ENCODE measurements at places on chromosomes 4 and X.

GRCh38 chr4:39635023-39635422 lies 3.6 kb downstream of the SMIM14 start:
- DNase-seq: no peak

GRCh38 chr4:31045724-31046318 lies 325.7 kb downstream of the PCDH7 start:
- peak; percentile 21 for DNase-seq

DNA sequence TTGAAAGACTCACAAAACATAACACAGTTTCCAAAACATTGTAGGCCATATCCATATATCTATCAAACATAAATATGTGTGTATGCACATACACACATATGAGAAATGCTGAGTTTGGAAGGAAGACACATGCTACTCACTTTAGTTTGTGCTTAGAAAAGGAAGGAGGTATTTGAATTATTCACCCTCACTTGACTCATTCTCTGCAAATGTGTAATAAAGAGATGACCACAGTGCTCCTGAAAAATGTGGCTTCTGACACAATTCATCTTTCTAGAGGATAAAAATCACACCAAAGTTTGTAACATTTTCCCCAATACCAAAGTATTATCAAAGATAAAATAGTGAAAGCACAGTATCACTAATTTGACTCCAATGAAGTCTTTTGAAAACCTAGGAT lies 950.1 kb downstream of the FAT4 start:
- no peak for DNase-seq

DNA sequence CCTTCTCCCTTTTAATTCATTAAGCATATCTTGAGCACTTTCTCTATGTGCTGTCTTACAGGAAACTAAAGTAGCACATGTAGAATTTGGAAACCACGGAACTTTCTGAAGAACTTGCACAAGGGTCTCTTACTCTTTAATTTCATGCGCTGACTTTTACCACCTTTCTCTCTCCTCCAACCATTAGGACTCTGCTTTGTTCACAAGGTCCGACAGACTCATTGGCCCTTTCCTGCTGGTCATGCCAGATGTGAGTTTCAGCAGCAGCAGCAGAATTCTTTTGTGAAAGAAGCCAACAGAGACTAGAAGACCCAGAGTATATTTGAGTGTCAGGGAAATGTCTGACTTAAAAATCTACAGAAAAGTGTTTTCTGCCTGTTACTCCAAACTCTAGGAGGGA lies 207.1 kb downstream of the GUCY2F start:
- no peak for DNase-seq

DNA sequence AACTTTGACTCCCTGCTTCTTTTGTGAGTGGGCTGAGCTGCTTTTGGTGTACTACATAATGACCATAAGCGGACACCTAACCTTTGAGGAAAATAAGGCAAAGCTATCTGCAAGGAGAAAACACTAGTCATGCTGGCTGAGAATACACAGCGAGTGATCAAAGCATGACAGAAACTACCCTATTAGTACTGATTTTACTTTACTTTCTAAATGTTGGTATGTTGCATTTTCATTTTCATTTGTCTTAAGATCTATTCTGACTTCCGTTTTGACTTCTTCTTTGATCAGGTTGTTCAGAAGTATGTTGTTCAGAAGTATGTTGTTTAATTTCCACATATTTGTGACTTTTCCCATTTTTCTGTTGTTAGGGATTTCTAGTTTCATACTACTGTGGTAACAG lies 361.1 kb downstream of the TRAM1L1 start:
- DNase-seq: no peak

GRCh38 chr4:1872870-1873269 lies 1.7 kb downstream of the NSD2 start:
- DNase-seq: no peak

DNA sequence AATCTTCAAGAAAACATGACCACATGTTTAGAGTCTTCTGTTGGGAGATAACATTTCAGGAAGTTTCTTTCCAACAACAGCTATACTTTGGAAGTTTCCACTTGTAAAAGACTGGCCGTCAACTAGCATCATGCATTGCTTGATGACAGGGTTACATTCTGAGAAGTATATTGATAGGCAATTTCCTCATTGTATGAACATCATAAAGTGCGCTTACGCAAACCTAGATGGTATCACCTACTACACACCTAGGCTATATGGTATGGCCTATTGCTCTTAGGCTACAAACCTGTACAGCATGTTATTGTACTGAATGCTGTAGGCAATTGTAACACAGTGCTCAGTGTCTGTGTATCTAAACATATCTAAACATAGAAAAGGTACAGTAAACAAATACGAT lies 25.4 kb upstream of the CD40LG start:
- no peak for DNase-seq

DNA sequence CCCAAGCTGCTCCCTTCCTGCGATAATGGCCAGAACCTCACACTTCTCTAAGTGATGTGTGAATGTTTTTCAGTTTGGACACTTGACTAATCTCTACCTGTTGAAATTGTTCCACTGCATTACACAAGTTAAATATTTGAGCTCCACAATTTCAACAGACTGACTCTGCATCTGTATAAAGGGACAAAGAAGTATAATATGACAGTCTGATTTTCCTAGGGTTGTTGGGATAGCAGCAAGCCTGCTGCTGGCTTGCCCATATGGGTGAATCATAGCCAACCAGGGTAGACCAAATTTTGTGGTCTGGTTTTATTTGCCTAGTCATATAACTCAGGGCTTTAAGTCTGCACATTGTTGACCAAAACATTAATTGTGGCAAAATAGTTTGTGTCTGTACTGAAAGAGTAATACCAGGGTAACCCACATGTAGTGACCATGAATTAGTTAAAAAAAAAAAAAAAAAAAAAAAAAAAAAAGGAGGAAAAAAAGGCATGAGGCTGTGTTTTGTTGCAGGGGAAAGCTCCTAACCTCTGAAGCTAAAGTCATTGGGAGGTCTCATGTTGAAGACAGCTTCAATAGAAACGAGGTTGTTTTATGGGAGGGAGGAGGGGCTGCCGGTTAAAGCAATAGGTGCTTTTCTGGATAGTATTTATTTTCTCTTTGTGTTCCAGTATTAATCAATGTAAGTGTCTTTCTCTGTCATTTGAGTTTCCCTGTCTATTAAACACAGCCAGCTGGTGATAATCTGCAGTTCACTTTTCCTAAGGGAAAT lies 534.2 kb downstream of the RAB28 start:
- no peak for DNase-seq

- DNase-seq: no peak
Observed at GRCh38 chr4:3638080-3638795, 106.0 kb upstream of the LRPAP1 start.

DNA sequence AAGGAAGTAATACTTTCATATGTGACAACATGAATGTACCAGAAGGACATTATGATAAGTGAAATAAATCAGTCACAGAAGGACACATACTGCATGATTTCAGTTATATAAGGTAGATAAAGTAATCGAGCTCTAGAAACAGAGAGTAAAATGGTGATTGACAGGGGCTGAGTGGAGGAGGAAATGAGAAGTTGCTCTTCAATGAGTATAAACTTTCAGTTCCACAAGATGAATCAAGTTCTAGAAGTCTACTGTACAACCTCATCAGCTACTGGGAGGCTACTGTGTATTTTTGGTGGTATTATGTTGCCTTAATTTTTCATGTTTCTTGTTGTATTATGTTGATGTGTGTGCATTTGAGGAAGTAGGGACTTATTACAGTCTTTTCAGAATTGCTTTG lies 270.9 kb upstream of the GRIA3 start:
- no peak for DNase-seq

DNA sequence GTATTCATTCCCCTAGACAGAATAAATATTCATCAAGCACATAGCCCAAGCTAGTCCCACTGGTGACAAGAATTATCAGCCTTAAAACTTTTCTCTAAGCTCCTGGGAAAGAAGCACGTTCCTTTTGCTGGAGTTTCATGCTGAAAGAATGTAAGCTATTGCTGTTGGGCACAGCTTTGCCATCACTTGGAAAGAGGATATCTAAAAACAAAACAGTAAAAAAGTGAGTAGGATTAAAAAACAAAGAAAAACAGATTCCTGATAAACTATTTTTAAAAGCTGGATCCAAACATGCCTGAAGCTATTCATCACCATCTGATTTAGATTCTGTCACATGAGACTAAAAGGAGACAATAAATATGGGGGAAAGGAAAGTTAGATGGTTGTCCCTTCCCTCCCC lies 176.8 kb downstream of the SCFD2 start:
- no peak for DNase-seq

GRCh38 chrX:12953420-12953819 lies 21.5 kb upstream of the TMSB4X start:
- no peak for DNase-seq

DNA sequence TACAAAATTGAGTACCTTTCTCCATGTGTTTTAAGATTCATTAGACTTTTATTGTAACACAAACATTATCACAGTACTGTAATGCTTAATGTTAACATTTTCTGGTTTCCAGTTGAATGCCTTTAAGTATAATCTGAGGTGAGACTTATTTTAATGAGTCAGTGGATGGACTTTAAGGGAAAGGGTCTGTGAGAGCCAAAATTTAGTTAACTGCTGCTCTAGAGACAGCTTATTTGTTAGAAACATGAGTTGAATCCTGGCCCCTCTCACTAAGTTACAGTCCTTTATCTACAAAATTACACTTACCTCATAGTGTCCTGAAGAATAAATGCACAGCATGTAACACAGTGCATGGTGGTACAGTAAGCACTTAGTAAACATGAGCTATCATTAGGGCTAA lies 66.0 kb downstream of the PGRMC2 start:
- no peak for DNase-seq

GRCh38 chrX:116284400-116284799 lies 113.9 kb downstream of the AGTR2 start:
- no peak for DNase-seq

DNA sequence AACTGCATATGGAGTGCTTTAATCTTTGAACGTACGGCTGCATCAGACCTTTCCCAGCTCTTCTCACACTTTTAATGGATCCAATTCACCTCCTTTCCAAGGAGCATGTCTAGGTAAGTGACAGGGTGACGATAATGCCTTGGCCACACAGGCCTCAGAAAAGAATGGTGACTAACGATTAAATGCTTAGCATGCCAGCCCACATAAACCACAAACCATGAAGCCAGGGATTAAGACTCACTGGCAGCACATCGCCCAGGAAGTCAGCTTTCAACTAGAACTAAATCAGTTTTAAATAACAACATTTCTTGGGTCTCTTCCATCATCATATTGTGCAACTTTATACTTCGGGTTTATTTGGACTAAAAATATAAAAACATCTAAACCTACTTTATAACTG lies 28.7 kb downstream of the INPP4B start:
- DNase-seq: peak; percentile 87

- DNase-seq: no peak
Observed at GRCh38 chrX:97027384-97027922, 143.7 kb downstream of the RPA4 start.

DNA sequence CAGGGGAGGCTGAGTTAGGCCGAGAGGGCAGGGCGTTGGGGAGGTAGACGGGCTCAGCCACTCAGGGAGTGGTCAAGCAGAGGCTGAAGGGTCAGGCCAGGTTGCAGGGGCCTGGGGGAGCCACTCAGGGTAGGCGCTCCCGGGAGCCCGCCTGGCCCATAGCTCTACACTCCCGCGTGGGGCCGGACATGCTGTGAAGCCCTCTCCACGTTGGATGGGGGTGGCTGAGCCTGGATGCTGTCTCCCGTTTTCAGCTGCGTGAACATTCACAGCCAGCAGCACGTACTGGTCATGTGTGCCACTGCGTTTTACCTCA lies 14.0 kb upstream of the MSANTD1 start:
- DNase-seq: no peak

GRCh38 chrX:9320940-9321339 lies 143.9 kb upstream of the TBL1X start:
- DNase-seq: no peak

GRCh38 chr4:8524595-8525382 lies 55.4 kb upstream of the GPR78 start:
- no peak for DNase-seq

DNA sequence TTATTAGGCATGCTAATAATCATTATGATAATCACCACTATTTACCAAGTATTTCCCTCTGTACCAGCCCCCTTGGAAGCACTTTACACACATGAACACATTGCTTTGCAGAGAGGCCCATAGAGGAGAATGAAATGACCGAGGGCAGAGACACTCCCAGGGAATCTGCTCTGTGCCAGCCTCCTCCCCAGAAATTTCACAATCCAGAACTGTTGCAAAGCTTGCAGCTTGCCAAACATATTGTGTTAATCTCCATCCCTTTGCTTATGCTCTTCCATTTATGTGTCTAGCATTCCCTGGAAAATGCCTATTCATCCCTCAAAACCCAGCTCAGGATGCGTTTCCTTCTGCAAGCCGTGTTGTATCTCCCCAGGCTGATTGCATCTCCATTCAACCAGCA lies 37.8 kb downstream of the CYTL1 start:
- no peak for DNase-seq

- DNase-seq: no peak
Observed at GRCh38 chr4:915041-915474, 17.1 kb downstream of the GAK start.

GRCh38 chr4:13918991-13919441 lies 291.5 kb upstream of the BOD1L1 start:
- DNase-seq: no peak

DNA sequence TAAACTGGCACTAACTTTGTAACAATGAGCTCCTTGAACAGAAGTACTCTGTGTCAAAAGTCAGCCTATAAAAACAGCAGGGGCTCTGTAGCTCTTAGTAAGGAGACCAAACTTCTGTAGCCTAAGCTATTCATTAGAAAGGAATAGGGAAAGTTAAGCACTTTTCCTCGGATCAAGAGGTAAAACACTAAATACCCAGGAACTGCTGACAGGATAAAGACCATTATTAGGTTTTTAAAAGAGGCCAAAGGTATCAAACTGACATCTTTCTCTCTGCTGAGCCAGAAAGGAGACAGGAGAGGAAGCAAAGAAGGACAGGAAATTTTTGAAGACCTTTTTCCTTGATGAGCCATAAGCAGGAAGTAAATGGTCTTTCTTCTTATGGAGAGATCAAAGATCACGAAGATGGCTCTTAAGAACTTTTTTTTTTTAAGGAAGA lies 31.9 kb downstream of the ANAPC10 start:
- DNase-seq: no peak

- DNase-seq: no peak
Observed at GRCh38 chr4:101954351-101954750, 163.8 kb downstream of the BANK1 start.

DNA sequence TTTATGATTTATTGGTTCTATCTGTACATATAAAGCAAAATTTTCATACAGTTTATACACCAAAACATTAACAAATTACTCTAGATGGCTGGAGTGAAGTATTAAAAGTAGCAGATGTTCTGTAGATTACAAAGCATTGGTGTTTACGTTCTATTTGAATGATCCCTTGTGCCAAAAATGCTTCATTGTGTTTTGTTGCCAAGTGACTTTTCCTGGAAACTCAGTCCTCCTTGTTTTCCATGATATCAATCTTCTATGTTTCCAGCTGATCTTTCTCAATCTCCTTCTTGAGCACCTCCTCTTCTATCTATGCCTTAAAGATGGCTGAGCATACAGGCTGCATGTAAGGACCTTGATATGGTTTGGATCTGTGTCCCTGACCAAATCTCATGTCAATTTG lies 263.6 kb upstream of the CTSO start:
- DNase-seq: no peak

GRCh38 chrX:53086464-53086863 lies 4.3 kb downstream of the TSPYL2 start:
- no peak for DNase-seq

All from hematopoietic multipotent progenitor cell treated with erythropoietin and hydrocortisone succinate and interleukin-3 and kit ligand, for 6 days (in vitro differentiated cells).